Nucleus accumbens (tissue), 56 donors: ENCODE measurements at places on chromosomes 5 and 9.

- DNase-seq = no peak
These were observed 79.4 kb upstream of the GLRA1 start for GRCh38 chr5:152004095-152004494.

- DNase-seq = no peak
These were observed 148.2 kb upstream of the PLPPR1 start for GRCh38 chr9:100880284-100880683.

DNA sequence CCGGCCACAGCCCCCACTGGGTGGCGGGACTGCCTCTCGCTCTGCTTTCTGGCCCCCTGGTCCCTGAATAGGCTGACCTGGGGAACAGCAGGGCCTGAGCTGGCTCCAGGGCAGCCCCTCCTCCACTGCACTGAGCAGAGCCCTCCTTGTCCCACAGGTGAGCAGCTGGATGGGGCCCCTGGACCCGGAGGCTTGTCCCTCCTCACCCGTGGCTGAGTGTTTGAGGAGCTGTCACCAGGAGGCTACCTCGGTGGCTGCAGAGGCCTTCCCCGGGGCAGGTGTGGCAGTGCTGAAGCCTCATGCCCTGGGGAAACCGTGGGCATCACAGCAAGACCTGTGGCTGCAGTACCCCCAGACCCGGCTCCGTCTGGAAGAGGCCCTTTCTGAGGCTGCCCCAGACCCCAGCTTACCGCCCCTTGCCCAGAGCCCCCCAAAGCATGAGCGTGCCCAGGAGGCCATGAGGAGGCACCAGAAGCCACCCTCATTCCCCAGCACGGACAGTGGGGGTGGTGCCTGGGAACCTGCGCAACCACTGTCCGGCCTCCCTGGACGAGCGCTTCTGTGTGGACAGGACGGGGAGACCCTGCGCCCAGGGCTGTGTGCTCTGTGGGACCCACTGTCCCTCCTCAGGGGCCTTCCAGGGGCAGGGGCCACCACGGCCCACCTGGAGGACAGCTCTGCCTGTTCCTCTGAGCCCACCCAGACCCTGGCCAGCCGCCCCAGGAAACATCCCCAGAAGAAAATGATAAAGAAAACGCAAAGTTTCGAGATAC is 28.5 kb upstream of the LRRC14B start:
- no peak for DNase-seq

GRCh38 chr5:35617060-35617434 is 616 bp upstream of the SPEF2 start:
- no peak for DNase-seq

GRCh38 chr5:88470745-88471144 is 202.1 kb upstream of the TMEM161B start:
- DNase-seq = no peak

GRCh38 chr5:142798099-142798770 is 28.1 kb downstream of the ARHGAP26 start:
- DNase-seq = no peak

GRCh38 chr5:40572391-40572790 is 107.3 kb upstream of the PTGER4 start:
- no peak for DNase-seq

GRCh38 chr5:22736443-22737003 is 116.6 kb downstream of the CDH12 start:
- no peak for DNase-seq

DNA sequence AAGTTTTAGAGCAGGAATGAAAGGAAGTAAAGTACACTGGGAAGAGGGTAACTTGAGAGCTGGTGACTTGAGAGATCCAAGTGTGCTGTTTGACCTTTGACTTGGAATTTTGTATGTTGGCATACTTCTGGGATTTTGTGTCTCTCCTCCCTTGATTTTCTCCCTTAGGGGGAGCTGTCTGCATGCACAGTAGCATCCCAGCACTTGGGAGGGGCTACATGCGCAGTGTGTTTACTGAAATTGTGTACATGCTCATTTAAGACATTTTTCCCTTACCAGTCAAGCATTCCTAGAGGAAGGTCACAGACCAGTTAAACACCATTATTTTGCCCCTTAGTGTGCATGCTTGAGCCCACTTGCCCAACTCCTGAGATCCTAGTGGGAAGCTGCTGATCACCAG is 120.1 kb downstream of the ZNF622 start:
- no peak for DNase-seq
